LHCN-M2 (cell line): ENCODE measurements at places on chromosomes 12 and 14.

GRCh38 chr12:121216102-121216501 is 6.2 kb downstream of the P2RX4 start:
- DNase-seq, result no peak

DNA sequence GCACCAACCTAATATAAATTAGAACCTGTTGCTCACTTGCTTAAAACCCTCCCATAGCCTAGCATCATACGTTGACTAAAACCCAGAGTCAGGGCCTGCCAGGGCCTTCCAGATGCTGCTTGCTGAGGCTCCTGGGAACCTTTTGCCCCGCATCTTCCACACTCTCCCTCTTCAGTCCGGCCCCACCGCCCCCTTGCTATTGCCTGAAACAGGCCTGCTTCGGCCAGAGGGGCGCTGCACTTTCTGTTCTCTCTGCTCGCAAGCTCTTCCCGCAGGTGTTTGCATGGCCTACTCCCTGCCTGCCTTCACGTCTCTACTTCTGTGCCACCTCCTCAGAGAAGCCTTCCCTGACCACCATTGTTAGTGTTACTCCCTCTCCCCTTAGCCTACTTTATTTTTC is 13.7 kb upstream of the TCTN2 start:
- no peak for DNase-seq

GRCh38 chr14:28766469-28766955 is at the start of gene FOXG1:
FOXG1 (plus strand) TSS chr14:28766787; CDS start chr14:28767280, 493 bp downstream.
- DNase-seq, result no peak

- DNase-seq, result no peak
Observed at GRCh38 chr12:19066475-19067001, 63.0 kb upstream of the PLEKHA5 start.

DNA sequence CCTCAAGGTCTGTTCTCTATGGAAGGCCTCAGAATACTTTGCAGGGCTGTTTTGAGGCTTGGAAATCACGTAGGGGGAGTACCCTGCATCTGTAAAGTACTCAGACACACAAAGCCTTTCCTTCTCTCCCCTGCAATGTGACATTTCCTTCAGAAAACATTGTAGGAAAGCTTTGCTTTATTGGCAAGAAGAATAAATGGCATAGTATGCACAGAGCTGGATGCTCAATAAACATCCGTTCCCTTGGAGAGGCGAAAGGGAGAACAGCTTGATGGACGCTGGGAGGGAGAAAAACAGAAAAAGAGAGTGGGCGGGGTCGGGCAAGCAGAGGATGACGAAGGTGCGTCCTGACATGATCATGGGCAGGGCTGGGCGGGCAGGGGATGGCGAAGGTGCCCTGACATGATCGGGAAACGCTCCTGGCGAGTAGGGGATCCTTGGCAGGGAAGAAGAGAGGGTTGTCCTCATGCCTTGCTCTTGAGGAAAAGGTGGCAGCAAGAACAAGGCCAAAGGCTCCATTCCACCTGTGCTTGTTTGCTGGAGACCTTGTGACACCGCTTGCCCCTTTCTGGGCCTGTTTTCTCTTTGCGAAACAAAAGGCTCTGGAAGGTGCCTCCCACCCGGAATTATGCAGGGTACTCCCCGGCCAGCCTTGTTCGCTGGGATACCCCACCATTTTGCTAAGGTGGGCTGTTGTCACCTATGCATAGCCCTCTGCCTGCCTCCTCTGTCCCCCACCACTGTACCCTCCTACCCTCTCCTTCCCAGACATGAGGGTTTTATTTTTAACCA is 21.1 kb downstream of the IRF2BPL start:
- DNase-seq, result no peak

DNA sequence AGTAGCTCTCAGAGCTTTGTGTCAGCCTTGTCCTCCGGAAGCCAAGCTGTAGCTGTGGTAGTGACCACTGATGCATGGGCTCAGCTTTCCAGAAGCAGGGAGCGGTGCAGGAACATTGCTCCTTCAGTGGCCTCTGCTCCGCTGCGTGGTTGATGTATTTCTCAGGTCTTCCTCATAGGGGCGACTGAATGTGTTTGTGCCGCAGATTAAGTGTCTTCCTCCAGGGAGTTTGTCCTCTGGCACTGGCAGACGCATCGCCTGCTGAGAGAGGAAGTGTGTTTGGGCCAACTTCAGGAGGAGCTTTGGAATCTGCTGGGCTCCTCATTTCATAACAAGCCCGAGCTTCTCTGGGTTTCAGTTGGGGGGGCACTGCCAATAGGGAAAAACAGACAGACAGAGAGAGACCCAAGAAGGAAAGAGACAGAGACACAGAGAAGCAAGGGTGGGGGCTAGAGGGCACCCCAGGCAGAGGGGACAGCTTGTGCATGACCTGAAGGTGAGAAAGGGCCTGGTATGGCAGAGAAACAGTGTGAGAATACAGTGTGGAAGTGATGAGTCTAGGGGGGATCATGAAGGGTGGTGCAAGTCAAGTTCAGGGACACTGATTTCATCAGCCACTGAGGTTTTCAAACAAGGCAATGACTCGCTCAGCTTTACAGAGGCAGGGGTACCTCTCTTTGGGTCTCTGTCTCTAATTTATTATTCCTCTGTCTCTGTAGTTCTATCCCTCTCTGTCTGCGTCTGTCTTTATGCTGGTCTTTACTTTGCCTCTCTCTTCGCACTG is 69.4 kb upstream of the PRIMA1 start:
- DNase-seq, result no peak

DNA sequence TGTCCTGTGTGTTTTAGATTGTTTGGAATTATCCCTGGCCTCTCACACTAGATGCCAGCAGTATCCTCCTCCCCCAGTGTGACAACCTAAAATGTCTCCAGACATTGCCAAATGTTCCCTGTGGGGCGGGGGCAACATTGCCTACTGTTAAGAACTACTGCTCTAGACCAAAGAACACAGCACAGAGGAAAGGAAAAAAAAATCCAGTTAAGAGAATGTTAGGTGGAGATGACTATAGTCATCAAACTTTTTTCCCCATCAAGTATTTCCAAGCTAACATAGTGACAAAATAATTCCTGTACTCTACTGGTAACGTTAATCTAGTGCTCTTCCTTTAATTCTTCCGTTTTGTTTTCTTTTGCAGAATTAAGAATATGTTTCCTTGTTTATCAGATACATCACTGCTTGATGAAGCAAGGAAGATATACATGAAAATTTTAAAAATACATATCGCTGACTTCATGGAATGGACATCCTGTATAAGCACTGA is 3.5 kb downstream of the CDKN1B start:
- peak; percentile 48 for DNase-seq

DNA sequence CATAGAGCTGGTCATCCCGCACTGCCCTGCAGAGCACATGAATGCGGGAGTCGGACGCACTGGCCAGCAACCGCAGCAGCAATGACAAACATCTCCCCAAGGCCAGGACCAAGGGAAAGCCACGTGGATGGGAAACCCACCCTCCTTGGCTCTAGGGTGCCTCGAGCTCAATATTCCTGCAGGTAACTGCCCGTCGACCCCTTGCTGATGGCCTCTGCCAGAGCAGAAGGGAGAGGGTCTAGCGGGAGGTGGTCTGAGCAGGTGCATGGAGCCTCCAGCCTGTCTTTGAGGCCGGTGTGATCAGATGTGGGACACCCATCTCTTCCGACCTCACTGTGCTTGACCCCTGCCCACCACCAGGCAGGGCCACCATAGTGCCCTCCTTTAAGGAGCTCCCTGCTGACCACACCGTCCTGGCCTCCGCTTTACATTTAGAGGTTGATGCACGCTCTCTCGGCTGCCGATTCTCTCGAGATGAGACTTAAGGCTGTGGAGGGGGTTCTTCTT is 89.7 kb downstream of the PIWIL1 start:
- no peak for DNase-seq

DNA sequence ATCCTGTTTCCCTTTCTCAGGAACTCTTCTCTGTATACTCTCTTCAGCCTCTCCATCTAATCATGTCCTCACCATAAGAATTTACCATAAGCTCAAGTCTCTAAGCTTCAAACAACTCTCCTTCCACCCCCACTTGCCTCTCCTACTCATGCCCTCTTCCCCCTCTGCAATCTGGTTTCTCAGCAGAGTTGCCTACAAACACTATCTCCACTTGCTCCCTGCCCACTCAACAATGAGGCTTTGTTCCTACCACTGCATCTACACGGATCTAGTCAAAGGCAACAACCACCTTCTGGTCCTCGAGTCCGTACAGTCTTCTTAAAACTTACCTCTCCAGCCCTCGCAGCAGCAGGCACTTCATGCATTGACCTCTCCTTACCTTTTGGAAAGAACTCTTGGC is 17.2 kb upstream of the FBLN5 start:
- DNase-seq, result no peak

GRCh38 chr14:69536971-69537370 is 37.7 kb downstream of the CCDC177 start:
- DNase-seq, result no peak

GRCh38 chr14:103989034-103989433 is 46.7 kb upstream of the RD3L start:
- no peak for DNase-seq

DNA sequence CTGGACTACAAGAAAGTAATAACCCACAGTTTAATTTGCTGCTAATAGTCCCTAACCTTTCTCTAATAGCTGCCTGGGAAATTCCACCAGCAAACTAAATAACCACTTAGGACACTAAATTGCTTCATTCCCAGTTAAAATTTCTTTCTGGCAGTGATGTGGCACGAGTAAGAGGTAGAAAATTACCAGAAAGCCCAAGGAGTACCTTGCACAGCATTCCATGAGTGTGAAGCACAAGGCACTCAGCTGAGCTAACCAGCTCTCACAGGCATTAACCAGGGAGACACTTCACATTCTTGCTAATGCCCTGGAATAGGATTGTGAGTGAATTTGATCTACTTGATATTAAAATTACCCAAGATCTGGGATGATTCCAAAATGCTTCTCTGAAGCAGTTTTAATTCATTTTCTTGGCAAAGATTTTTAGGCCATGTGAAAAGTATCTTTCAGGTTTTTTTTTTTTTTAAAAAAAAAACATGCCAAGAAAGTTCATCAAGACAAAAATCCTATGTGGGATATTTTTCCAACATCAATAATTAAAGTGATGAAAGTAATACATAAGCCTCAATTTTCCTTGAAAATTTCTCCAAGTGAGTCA is 29.5 kb downstream of the TSPAN8 start:
- peak; percentile 5 for DNase-seq

GRCh38 chr12:104498211-104498801 is 41.6 kb downstream of the CHST11 start:
- DNase-seq, result peak; percentile 22

- peak; percentile 40 for DNase-seq
Observed at GRCh38 chr14:24411443-24412389, 12.9 kb downstream of the NYNRIN start.

GRCh38 chr14:93036652-93037345 is 78.9 kb downstream of the ITPK1 start:
- DNase-seq, result no peak

DNA sequence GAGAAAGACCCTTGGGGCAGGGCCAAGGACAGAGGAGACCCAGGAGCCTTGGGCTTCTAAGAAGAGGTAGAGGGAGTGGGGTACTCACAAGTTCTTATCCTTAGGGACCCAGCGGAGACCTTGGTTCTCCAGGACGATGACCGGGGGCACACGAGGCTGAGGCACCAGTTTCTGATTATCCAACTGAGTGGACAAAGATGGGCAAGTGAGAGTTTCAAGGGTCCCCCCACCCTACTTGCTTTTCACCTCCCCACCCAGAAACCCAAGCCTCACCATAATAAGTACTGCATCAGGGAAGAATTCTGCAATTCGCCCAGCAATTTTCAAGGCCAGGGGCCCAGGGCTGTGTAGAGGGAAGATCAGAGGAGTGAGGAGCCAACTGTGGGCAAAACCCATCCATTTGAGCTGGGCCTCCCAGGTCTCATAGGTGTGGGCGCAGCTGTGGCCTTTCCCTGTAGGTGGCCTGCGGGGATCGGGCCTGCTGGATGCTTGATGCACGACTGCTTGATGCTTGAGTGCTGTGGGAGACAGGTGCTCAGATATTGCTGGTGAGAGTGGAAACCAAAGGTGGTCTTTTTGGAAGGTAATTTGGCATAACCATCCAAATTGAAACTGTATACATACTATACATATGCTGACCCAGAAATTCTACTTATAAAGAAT is 2.0 kb downstream of the EMC9 start:
- no peak for DNase-seq

GRCh38 chr12:70002097-70002911 is 177.3 kb downstream of the MYRFL start:
- DNase-seq, result no peak

DNA sequence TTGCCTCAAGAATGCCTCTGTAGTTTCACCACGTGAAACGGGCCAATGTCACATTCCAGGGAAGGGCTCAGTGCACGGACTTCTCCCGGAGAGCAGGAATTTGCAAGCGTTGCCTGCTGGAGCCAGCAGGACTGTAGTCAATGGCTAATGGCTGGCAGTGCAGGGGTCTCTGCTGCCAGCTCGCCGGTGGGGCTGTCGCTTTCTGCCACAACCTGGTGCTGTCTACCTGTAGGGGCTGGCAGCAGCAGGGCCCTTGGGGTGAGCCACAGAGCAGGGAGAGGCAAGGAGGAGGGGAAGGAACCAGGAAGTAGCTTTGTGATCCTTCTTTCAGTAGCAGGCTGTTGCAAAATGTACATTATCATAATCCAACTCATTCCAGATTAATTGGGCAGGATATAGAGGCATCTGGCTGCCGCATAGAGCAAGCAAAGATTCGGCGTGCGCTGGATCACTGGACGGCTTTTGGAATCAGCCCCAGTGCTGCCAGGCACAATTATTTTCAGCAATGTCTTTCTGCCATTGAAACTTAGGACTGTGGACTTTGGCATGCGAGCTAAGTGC is 114.1 kb downstream of the PAPOLA start:
- DNase-seq, result no peak

GRCh38 chr12:52984136-52984535 is 22.1 kb upstream of the EIF4B start:
- DNase-seq, result no peak

- no peak for DNase-seq
Observed at GRCh38 chr12:68121143-68121542, 38.4 kb downstream of the IFNG start.
